Kidney glomerular epithelial cell (primary cell): ENCODE measurements at places on chromosomes 3 and 15.
A peak's percentile ranks its signal among the peaks of the same experiment; 100 is the strongest.

DNA sequence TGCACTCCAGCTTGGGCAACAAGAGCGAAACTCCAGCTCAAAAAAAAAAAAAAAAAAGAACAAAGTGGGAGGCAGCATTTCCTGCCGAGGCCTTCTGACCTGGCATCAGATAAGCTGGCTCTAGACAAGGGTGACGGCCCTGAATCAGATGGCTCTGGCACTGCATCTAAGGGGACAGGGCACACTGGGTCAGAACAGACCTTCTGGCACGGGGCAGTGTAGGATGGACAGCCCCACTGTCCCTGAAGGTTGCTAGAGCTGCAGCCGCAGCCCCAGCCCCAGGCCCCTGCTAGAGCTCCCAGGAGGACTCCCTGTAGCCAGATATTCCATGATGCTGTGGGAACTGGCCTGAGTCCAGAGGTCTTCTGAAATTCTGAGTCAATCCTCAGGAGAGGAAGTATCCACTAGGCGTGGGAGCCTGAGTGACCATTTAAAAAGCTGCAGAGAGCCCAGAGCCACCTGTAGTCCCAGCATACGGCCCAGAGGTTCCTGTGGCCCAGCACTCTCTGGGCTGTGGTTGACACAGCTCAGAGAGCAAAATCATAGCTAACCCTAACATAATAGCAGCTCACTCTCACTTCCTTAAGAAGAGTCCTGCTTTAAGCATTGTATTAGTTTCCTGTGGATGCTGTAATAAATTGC, 69.2 kb upstream of the MFGE8 start:
- peak; percentile 59 for DNase-seq

GRCh38 chr3:126773783-126774182, 69.7 kb downstream of the CHCHD6 start:
- DNase-seq = no peak

GRCh38 chr3:72630969-72631344, 217.3 kb downstream of the SHQ1 start:
- DNase-seq = no peak

DNA sequence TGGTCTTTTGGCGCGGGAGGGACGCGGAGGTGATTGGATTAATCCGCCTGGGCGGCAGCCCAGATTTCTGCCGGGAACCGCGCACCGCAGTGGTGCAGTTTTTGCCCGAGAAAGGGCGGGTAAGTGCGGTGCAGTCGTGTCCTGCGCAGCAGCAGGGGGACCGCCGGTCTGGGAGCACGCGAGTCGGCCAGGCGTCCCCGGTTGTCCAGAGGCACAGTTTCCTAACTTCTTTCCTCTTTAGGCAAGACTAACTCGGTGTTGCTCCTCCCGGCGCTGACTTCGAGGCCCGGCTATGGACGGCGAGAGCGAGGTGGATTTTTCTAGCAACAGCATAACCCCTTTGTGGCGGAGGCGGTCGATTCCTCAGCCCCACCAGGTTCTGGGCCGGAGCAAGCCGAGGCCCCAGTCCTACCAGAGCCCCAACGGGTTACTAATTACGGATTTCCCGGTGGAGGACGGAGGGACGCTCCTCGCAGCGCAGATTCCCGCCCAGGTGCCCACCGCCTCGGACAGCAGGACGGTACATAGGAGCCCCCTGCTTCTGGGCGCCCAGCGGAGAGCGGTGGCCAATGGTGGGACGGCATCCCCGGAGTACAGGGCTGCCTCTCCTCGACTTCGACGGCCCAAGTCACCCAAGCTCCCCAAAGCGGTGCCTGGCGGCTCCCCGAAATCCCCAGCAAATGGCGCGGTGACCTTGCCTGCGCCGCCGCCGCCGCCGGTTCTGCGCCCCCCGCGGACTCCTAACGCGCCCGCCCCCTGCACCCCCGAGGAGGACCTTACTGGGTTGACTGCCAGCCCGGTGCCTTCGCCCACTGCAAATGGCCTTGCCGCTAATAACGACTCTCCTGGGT, 736 bp downstream of the ARHGEF26 start:
- DNase-seq = no peak
